KG1 (cell line): ENCODE measurements at places on chromosomes 13 and 19.

GRCh38 chr19:6803036-6803404 lies 30.5 kb downstream of the VAV1 start:
- no peak for DNase-seq

GRCh38 chr19:13138171-13138915 lies 11.8 kb downstream of the STX10 start:
- no peak for DNase-seq

DNA sequence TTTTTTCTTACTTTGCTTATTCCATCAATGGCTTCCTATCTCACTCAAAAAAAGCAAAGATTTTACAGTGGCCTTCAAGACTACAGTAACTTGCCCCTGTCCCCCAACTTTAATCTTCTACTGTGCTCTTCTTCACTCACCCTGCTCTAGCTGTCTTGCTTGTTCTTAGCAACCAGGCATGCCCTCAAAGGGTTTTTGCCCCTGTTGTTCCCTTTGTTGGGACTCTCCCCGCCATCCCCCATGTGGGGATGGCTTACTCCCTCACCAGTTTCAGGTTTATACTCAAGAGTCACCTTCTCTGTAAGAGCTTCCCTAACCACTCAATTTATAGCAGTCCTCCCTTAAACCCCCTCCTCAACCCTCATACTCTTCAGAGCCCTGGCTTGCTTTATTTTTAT lies 5.4 kb downstream of the MTMR6 start:
- no peak for DNase-seq

DNA sequence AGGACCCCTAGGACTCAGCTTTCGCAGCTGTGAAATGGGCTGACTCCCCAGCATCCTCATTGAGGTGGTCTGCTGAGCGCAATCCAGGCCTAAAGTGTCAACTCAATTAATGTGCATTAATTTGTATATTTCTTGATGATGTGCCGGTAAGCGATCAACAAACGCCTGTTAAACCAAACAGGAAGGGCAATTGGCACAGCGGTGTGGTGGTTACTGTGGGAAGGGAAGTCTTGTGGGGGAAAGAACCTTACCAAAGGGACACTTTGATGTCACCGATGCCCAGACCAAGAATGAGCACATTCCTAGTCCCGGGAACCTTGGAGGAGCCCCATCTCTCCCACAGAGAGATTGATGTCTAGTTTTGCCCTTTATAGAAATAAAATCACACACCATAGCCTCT lies 1.6 kb downstream of the JAK3 start:
- DNase-seq: no peak

DNA sequence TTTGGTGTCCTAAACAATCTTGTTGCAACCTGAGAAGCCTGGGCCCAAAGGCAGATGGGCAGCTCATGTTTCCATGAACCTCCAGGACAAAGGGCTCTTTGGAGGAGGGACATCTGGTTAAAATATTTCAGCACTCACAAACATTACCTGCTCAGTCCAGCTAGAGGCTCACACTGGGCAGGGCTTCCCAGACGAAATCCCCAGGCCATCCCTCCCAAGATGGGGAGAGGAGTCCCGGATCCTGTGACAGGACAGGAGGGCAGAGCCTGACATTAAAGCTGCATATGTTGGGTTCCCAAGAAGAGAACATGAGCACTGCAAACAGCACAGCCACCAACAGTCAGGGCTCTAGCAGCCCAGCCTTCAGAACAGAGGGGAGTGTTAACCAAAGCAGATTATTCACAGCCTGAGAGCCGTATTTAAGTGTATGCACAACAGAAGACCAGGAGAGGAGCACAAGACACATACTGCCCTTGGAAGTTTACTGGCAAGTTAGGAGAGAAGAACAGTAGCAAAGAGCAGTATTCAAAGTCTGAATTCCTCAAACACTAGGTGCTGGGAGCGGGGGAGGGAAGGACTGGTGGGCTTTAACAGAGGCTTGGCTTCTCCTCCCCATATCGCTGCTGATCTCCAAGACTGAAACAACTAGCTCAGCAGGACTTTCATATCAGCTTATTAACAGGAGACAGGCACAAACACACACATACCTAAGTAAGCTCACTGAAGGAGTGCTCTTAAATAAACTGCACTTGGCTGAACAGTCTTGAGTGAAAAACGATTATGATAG lies 12.3 kb downstream of the ATP7B start:
- DNase-seq: no peak

GRCh38 chr19:4916292-4917082 lies 7.2 kb downstream of the UHRF1 start:
- peak; percentile 98 for DNase-seq

DNA sequence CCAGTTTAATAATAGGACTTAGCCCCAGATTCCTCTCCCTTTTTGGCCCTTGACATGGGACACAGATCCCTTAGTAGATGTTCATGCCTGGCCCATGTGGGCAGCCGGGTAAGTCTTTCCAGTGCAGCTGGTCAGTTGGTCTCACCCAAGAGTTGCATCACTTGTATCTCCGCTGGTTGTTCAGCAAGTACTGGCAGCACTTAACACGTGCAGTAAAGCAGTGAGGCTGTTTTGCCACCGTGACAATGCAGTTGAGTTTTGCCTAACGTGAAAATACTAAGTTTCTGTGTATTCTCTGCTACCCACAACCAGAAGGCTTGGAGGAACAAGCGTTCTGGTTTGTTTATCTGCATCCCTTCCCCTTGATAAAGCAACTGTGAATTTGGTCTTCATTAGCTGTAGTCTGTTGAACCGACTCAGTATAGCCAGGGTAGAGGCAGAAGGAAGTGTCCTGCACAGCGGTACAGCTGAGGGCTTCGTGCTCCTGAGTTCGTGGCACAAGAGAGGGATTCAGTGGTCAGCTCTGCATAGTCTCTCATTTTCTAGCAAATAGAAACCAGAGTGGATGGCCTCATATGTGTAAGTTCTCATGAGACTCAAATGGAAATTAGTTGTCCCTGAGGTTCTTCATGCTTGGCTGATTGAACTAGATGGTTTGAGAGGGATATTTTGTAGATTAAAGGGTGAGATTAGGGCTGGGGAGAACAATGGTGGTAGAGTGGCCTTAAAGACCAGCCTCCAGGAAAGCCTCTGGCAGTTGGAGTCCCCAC lies 50.3 kb downstream of the ARHGEF7 start:
- no peak for DNase-seq

- DNase-seq: peak; percentile 66
Measured at GRCh38 chr19:6736169-6736916, 1.0 kb downstream of the GPR108 start.

GRCh38 chr19:17304386-17305215 lies 1.1 kb upstream of the MRPL34 start:
- DNase-seq: no peak

- no peak for DNase-seq
Measured at GRCh38 chr13:43433691-43434141, 353.1 kb downstream of the ENOX1 start.

GRCh38 chr19:28235606-28236125 lies 977.3 kb downstream of the UQCRFS1 start:
- DNase-seq: no peak

- DNase-seq: no peak
Measured at GRCh38 chr19:6761053-6761676, 6.1 kb downstream of the SH2D3A start.

GRCh38 chr19:7701654-7702457 lies at the start of gene FCER2:
Gene FCER2, minus strand, starts transcription at chr19:7702131. Its CDS starts 2,371 bp downstream, at chr19:7699760.
- DNase-seq: no peak

- DNase-seq: no peak
Measured at GRCh38 chr13:33153421-33154404, 131.8 kb downstream of the STARD13 start.

DNA sequence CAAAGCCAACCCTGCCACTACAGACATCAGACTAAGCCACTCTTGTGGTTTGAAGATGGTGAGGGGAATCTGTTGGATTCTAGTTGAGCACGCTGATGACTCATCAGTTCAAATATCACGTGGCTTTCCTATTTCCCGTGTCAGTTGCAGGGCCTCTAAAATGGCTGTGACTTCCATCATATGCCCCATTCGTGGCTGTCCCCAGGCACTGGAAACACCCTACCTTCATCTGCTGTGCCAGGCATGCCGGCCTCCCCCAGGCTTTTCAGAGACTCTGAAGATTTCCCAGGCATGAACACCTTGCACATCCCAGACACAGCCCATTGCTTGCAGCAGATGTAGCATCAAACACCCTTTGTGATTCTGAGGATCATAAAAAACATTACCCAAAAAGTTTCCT lies 659.9 kb downstream of the UQCRFS1 start:
- DNase-seq: no peak

- DNase-seq: no peak
Measured at GRCh38 chr19:56110515-56111448, 10.3 kb downstream of the ZNF787 start.

- DNase-seq: no peak
Measured at GRCh38 chr13:90116121-90116520, 1231.4 kb upstream of the MIR17HG start.

DNA sequence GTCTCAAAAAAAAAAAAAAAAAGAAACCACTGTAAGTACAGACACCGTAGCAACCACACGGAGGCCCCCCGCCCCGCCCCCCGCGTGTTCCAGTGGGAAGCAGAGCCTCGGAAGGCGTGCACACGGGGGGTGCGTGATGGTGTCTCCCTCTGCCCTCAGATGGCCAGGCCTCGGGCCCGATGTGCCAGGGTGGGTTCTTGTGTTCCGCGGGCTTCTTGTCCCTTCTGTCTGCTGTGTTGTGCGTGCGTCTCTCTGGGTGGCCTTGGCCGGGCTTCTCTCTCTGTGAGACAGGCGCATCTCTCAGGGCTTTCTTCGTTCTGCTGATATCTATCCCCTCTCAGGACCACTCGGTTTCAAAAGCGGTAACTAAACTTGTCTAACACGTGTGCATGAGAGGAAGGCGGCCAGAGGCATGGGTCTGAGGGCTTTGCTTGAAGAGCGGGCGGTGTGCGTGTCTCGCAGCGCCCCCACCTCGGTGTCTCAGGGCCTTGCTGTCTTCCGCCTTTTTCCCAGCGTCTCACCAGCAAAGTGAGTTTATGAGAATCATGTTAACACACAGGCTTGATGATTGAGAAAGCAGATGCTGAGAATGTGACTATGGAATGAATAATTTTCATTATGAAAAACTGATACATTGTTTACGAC lies 12.6 kb downstream of the ATP11A start:
- no peak for DNase-seq

GRCh38 chr19:1774989-1775772 lies 21.9 kb downstream of the ONECUT3 start:
- no peak for DNase-seq

- no peak for DNase-seq
Measured at GRCh38 chr19:591099-591958, 1.6 kb downstream of the HCN2 start.

DNA sequence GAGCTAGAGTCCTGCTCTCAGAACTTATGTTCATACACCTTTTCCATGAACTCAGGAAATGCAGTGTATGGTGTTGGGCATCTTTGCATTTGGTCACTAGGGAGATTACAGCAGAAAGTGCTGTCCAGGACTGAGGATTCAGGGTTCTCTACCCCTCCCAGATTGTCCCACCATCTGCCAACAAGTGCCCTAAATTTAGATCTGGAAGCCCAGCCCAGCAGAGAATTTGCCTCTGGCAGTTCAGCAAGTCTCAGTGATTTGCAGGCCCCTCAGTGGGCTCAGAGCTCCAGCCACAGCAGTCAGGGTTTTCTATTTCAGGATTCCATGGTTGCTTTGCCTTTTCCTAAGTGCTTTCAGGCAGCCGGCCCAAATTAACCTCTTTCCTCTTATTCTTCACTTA lies 23.4 kb downstream of the CNFN start:
- DNase-seq: no peak

DNA sequence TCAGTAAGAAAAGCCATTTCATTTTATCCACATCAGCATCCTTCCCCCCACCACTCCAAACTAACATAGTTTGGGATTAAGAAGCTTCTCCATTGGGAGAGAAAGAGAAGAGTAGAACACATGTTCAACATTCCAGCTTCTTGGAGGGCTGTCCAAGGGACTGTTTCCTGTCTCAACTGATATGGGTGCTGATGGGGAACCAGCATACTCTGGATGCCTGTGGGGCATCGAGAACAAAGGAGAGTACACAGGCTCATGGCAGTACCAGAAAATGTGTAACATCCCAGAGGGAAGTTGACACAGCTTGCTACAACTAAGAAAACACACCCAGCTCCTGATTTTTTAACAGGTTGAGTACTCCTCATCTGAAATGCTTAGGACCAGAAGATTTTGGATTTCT lies 24.7 kb downstream of the SUCLA2 start:
- DNase-seq: no peak

GRCh38 chr19:44636439-44637389 lies 7.0 kb upstream of the PVR start:
- no peak for DNase-seq

DNA sequence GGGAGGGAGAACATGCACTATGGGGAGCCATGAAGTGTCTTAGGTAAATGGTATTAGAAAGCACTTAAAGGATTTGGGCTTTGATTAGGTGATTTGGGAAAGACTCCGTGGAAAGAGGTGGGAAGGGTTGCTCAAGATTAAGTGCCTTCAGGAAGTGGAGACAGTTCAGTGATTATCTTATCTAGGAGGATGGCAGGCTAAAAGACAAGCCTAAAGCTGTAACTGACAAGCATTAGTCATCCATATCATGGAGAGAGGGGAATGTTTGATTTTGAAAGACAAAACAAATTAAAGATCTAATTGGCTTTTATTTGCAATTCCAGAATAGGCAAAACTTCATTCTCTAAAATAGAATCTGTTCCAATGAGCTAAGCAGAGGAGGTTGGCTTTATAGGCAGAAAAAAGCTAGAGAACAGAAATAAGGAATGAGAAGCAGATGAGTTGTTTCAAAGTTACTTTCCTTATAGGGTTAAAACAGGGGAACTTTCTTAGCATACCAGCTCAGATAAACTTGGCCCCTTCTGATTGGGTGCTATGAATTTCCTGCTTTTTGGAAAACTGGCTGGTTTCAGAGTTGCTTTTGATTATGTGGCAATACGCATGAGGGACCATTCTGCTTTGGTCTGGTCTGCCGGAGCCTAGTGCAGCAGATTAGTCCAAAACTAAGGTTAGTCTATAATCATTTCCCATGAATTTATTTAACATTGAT lies 1.8 kb upstream of the DIAPH3 start:
- no peak for DNase-seq

- DNase-seq: no peak
Measured at GRCh38 chr13:99418843-99419140, 82.5 kb upstream of the TM9SF2 start.
